NCI-H510A treated with DMSO at 0.1 percent for 48 hours (cell line): ENCODE measurements at places on chromosomes 1 and 21.

DNA sequence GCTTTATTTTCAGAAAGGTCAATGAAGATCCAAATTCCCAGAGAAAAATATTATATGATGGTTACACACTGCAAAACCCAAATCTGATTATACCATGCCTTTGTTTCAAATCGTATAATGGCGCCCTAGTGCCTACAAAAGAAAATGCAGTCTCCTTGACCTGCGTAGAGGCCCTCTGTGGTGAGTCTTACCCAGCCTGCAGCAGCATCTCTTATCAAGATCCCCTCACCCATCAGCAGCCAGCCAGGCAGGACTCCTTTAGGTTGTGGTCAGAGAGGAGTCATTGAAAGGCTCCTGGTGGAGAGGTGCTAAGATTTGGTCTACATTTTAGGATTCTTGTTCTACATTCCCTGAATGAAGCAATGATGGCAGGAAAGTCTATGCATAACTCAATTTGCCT, 23.7 kb upstream of the DAB1 start:
- no peak for DNase-seq

- no peak for DNase-seq
Observed at GRCh38 chr1:169338617-169339016, 29.0 kb downstream of the NME7 start.

GRCh38 chr1:159282118-159282517, 20.0 kb upstream of the FCER1A start:
- no peak for DNase-seq

DNA sequence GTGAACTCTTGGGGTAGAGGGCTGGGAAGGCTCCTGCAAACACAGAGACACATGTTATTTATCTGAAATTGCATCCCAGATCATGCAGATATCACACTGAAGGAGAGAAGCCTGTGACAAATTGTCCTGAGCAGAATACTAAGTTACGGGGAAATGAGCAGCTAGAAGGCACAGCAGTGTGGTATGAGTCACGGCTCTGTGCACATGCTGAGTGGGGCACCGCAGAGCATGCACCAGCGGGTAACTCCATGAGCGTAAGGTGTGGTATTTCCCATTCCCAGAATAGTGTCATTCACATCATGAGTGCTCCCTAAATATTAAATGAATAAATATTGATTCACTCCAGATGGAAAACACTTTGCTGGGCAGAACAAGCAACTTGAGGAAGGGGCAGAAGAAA, 21.3 kb upstream of the FCRL2 start:
- DNase-seq, result no peak

- no peak for DNase-seq
Observed at GRCh38 chr1:40141878-40142535, 19.2 kb upstream of the RLF start.

DNA sequence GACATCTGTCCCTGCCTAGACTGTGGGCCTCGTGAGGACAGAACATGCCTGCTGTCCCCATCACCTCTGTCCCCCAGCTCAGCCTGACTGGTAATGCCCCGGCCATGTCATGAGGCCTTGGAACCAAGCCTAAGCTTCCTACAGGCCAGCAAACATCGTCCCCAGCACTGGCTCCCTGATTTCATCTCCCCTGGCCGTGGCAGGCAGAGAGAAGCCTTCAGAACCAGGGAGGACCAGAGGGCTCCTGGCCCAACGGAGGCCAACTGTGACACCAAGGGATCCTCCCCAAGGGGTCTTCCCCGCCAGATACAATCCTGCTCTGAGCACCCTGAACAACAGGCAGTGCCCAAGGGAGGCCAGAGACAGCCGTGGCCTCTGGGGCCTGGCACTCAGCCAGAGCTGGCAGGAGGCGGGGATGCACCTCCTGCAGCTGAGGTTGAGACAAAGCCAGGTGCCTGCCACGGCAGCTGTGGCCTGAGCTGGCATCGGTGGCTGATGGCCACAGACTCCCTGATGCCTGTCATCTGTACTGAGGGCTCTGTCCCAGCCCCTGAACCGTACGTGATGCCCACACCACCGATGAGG, 9.9 kb upstream of the NPHP4 start:
- DNase-seq, result peak; percentile 98

DNA sequence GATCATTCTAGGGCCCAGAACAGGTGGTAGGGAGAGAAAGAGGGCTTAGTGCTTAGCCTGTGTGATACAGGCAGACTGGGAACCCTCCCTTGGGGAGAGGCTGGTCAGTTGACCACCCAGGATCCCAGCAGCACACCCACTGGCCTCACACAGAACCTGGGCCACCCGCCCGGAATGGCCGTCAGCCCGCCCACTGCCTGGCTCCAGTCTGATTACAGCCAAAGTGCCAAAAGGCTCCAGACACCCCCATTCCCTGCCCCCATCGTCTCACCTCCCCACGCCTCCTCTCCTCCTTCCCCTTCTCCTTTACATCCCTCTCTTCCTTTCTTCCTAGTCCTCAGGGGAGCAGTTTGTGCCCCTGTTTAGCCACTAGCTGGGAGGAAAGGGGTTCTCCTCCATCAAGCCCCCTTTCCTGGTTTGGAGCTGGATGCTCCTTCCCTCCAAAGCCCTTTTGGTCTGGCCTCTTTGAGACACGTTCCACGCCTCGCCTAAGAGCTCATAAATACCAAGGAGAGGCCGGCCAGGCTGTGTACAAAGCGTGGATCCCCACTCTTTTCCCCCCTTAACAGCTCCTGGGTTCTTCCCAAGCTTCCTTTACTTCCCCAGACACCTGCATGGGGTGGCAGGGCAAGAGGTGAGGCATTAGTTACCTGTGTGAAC, 4.6 kb upstream of the WNT2B start:
- no peak for DNase-seq

DNA sequence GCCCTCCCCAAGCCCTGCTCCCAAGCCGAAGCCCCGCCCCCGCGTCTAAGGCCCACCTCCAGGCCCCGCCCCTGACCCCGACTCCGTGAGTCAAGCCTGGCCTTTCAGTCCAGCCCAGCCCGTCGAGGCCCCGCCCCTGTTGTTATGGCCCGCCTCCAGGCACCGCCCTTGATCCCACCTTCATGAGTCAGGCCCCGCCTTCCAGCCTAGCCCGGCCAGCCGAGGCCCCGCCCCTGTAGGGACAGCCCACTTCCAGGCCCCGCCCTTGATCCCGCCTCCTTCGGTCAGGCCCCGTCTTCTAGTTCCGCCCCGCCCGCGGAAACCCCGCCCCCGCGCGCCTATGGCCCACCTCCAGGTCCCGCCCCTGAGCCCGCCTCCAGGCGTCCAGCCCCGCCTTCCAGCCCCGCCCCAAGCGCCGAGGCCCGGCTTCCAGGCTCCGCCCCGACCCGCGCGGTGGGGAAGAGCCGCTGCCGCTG, 247 bp upstream of the DOP1B start:
- DNase-seq, result peak; percentile 99

- no peak for DNase-seq
Observed at GRCh38 chr1:82073071-82073470, 272.3 kb downstream of the ADGRL2 start.

DNA sequence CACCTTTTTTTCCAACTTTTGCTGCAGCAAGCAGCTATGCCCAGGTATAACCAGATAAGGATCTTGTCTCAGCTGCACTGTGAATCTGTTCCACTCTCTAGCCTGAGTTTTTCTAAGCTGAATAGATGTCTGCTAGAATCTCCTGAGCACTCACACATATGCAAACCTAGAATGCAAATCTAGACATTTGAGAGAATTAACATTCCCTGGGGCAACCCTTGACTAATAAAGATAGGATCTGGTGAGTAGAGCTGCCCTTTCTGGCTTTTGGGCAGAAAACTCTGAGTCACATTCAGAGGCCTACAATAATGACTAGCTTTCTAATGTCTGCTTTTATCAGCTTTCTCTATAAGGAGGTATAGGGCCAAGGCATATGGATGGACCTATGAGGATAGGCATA, 61.4 kb upstream of the BARHL2 start:
- no peak for DNase-seq

DNA sequence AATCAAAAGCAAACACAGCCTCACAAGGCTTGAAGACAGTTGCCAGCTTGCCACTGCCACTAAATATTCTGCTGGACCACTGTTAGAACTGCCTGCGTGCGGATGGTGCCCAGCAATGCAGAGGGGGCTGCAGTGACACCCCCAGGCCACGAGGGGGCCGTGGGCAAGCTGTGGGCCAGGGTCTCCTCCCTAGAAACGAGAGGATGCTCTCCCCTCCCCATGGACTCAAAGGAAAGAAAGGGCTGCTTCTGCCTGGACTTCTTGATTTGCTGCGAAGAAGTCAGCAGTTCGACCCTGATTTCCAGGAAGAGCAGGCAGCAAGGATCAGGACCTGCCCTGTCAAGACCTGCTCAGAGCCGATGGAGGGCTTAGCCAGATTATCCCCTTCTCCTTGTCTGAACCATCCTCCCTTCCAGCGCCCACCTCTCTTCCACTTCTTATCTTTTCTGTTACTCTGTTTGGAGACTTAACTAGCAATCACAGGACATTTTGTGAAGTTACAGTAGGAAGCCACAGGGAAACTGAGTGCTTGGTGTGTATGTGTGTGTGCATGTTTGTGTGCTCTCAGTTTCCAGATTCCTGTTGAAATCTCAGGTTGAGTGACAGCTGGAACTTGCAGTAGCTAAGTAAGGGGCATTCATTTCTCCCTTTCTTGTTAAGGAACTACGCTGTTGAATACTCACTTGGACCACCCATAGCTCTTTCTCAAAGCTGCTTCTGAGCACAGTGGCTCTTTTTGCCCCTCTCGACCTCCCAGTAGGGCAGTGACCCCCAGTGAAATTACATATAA, 2.7 kb downstream of the MAN1C1 start:
- peak; percentile 25 for DNase-seq

DNA sequence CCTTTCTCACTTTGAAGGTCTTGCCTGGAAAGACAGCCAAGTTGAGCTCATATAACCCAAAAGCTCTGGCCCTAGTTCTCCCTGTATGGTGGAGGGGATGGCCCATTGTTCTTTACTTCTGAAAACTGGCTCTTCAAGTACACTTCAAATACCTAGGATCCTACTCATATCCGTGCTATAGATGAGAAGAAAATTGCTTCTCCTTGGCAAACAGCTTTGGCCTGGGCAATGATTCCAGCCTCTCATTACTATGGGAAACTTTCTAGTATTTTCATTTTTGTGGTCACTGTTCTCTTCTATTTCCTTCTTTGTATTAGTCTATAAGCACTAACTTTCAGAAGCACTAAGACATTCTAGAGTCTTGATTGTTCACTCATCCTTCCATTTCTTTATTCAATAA, 53.7 kb downstream of the ZNF697 start:
- DNase-seq, result no peak

DNA sequence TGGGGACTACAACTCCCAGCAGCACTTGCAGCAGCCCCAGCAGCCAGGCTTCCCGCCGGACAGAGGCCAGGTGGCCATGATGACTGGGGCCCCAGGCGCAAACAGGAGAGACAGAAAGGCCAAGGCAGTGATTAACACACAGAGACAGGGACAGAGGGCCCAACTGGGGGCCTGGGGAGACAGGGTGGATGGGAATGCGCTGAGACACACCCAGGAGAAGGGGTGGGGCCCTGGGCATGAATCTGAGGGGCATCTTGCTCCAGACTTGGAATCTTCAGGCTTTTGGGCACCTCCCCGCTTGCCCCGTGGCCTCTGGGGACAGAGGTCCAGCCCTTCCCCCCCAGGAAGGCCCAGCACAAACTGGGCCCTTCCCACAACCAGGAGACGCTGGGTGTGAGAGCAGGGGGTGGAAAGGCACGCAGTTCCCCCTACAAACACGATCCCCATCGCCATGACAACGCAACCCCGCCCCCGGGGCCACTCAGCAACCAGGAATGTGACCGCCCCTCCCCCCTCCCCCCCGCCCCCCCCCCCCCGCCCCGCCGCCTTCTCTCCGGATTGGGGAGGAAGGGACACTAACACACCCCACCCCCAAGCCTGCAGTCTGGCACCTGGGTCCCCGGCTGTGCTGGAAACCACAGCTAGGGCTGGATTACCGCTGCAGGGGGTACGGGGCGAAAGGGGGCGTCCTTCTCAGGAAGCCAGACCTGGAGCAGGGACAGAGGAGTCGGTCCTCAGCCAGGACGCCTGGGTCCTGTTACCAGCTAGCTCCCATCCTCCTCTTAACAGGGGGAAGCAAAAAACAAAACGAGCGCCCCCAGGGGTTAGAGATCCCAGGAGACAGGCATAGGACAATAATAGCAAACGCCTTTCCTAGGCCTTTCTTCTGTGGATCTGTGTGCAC, 4.5 kb downstream of the HDGF start:
- DNase-seq, result peak; percentile 53

DNA sequence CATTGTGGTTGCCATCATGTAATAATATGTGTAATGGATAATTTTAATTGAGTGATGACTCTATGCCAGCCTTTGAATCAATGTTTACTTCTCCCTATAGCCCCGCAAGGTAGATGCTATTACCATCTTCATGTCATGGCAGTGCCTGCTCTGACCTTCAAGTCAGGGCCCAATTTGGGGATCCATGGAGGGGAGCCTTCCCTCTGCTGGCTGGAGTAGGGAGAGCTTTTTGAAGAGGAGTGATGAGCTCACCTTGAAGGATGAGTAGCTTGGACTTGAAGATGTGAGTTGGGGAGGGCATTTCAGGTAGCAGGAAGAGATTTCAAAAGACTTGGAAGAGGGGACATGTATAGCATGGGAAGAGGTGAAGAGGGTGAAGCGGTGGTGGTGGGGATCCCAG, 189.2 kb downstream of the FOXD2 start:
- DNase-seq, result no peak

GRCh38 chr1:6956488-6957159, 171.4 kb downstream of the CAMTA1 start:
- peak; percentile 96 for DNase-seq

DNA sequence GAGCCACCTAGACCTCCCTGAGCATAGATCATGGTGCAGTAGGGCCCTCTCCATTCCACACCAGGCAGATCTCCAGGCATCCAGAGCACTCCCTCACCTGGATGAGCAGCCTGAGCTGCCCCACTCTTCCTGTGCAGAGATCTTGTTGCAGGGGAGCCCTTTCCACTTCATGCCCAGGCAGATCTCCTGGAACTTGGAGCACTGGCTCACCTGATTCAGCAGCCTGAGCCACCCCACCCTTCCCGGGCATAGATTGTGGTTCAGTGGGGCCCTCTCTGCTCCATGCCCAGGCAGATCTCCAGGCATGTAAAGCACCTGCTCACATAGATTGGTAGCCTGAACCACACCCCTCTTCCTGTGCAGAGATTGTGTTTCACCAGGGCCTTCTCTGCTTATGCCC, 78.0 kb downstream of the SEC16B start:
- DNase-seq, result no peak

- DNase-seq, result no peak
Observed at GRCh38 chr21:30104241-30104640, 62.4 kb downstream of the CLDN17 start.

- no peak for DNase-seq
Observed at GRCh38 chr1:45769261-45769932, 18.9 kb upstream of the IPP start.
